Muscle of leg (tissue), 16 donors: ENCODE measurements at places on chromosomes 2 and 18. TPM values are rescaled to one million over a fixed set of nuclear protein-coding genes. Genes with fewer than 3 reads are reported as not detected.

RUFY4 gene
- 0.27 TPM for total RNA-seq

TUBB8B gene
- total RNA-seq, result not detected

DNA sequence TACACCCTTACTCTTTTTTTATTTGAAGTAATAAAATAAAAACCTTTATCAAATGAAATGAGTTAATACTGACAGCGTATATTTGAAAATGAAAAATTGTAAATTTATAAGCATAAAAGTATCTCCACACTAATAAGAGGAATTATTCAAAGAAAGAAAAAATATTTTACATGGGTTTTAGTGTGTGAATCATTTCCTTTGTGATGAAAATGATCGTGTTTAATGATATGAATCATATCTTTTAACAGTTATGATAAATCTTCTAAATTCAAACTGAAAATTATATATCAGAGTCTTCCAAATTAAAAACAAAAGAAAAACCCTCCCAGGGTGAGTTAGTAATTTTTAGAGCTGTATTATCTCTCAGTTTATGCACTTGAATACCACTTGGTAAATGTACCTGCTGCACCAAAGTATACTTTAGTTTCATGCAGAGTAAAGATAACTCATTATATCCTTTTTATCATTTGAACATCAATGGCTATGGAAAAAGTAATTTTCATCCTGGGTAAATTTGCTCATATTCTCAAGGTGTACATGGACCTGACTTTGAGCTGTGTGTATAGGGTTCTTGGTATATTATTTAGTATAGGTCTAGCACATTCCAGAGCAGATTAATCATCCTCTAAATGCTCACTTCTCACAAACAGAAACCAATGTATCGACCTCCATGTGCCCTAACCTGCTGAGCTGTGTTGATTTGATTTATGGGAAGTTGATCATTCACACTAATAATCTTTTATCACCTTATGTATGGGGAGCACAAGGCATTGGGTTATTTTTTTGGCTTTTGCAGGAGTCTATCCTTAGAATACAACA is 98.7 kb upstream of the VWC2L start:
- no peak for DNase-seq

DNA sequence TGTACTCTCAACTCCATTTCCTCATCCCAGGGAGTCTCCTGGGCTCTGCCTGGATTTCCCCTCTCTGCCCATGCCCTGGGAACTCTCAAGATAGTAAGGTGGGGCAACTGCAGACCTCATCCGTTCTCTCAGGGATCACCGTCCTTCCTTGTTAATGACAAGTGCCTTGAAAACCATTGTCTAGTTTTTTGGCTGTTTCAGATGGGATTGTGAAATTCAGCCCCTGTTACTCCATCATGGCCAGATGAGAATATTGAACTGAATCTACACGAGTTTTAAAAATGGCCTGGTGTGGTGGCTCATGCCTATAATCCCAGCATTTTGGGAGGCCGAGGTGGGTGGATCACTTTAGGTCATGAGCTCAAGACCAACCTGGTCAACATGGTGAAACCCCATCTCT is 665 bp upstream of the HRH4 start:
- DNase-seq, result no peak

GRCh38 chr2:173990245-173990644 is 25.1 kb upstream of the SP3 start:
- peak; percentile 94 for DNase-seq

GRCh38 chr18:74389171-74389927 is 67.8 kb downstream of the DIPK1C start:
- no peak for DNase-seq

KHK gene
- total RNA-seq, result 1.5 TPM

DNA sequence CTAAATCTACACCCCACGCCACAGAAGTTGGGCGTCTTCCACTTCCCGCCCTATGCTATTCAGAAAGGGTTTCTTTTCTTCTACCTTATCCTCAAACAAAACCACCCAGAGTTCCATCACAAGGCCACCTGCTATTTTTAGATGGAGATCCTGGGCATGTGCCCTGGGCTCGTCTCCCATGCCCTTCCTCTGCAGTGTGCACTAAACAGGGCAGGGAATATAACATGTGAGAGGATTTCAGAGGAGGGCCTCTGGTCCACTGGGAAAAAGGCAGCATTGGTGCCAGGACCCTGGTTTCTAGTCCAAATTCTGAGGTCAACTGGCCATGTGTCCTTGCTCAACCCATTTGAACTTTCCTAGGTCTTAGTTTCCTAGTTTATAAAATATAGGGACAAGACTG is 320.0 kb downstream of the NCKAP5 start:
- peak; percentile 6 for DNase-seq

- DNase-seq, result peak; percentile 89
Observed at GRCh38 chr2:39981883-39982311, 202.8 kb upstream of the THUMPD2 start.

DNA sequence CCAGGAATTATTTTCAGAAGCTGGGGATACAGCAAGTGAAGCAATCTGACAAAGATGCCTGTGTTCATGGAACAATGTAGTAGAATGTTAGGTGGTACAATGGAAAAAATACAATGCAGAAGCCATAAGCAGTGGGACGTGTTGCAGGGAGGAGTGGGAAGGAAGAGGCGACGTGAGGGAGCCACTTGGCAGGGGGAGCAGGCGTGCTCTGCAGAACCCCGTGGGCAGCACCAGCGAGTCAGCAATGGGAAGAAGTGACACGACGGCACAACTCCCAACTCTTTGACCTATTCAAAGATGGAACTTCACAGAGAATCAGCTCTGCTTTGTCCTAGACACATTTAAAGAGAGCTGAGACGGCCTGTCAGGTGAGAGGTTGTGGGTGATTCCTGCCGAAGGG is 30.5 kb downstream of the PRELID3A start:
- DNase-seq, result no peak

DNA sequence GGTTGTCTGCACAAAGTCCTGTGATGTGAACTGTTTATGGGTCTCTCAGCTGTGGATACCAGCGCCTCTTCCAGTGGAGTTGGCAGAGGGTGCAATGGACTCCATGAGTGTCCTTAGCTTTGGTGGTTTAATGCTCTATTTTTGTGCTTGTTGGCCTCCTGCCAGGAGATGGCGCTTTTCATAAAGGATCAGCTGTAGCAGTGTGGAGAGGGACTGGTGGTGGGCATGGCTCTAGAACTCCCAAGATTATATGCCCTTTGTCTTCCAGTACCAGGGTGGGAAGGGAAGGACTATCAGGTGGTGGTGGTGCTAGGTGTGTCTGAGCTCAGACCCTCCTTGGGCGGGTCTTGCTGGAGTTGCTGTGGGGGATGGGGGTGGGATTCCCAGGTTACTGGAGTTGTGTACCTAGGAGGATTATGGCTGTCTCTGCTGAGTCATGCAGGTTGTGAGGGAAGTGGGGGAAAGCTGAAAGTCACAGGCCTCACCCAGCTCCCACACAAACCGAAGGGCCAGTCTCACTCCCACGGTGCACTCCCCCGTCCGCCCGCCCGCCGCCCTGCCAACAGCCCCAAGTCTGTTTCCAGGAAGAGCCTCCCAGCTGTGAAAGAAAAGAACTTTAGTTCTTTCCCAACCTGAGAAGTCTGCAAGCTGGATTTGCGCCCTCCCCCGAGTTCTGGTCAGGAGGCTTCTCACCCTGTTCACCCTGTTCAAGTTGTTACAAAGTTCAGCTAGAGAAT is 108.1 kb downstream of the MARCO start:
- DNase-seq, result no peak

GRCh38 chr2:104866883-104867812 is 13.2 kb downstream of the POU3F3 start:
- DNase-seq, result no peak

DNA sequence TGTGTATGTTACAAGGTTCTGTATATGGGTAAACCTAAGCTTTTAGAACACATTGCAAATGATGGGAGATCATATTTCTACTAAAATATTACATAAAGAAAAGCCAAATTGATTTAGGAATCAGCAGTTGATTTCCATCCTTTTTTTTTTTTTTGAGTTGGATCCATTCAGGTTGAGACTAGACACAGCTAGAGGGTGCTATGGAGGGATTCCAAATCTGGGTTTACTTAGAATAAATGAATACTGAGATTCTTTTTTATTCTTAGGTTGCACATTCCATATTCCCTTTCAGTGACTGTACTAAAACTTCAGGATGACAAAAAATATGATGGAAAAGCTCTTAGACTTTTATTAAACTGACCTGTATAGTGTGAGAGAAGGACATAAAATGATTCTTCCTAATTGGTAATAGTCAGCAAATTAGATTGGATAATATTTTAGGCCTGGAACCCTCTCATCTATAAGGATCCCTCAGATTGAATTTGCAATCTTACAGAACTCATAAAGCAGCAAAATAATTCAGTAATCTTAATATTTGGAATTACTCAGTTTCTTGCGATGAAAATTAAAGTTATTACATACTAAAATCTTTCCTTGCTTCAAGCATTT is 183.3 kb upstream of the SESTD1 start:
- no peak for DNase-seq

SERPINB5 gene
- total RNA-seq, result not detected

DNA sequence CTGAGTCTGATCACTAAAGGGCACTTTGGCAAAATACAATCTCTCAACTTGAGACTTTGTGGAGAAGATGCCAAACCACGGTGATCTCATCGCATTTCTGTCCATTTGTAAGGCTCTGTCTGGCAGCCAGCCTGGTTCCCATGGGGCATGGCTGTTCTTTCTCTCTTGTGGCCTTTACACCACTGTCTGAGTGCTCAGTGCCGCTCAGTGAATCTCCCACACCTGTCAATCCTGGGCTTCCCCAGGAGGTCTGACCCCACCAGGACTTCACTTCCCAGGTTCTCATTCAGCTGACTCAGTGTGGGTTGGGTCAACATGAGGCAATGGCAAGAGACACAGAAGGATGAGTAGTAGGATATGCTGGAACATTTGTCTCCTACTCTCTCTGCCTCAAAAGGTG is 96.8 kb upstream of the TRIB2 start:
- no peak for DNase-seq

- peak; percentile 68 for DNase-seq
Observed at GRCh38 chr18:57581301-57581934, 5.1 kb downstream of the FECH start.

DNA sequence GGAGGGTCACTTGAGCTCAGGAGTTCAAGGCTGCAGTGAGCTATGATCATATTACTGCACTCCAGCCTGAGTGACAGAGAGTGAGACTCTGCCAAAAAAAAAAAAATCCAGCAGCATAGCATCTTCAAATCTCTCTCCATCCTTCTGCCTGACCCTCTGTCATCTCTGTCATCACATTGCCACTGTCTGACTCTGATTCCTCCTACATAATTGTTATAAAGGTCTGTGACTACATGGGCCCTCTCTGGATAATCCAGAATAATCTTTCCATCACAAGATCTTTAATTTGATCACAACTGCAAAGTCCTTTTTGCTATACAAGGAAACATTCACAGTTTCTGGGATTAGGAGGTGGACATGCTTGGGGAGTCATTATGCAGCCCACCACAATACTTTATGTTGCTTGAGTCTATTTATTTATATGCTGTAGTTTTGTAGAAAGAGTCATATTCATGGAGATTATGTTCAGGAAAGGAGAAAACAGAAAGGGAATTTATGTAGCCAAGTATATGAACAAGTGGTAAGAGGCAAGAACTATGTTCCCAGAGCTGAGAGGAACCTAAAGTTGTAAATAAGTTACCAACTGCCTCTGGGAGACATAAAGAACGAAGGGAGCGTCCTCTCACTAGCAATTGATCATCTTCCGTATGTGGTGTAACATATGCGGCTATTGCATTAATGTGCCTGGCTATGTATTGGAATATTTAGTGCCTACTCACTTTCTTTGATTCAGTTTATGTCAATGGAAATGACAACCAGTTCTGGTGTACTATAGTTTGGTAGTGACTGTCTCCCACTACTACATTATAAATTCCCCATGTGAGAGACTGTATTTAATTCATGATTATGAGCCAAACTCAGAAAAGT is 21.5 kb downstream of the RND3 start:
- DNase-seq, result no peak

GRCh38 chr2:135803278-135803677 is 33.7 kb downstream of the LCT start:
- DNase-seq, result no peak

MREG gene
- 1.3 TPM for total RNA-seq

TMEM198 gene
- 1.2 TPM for total RNA-seq

DNA sequence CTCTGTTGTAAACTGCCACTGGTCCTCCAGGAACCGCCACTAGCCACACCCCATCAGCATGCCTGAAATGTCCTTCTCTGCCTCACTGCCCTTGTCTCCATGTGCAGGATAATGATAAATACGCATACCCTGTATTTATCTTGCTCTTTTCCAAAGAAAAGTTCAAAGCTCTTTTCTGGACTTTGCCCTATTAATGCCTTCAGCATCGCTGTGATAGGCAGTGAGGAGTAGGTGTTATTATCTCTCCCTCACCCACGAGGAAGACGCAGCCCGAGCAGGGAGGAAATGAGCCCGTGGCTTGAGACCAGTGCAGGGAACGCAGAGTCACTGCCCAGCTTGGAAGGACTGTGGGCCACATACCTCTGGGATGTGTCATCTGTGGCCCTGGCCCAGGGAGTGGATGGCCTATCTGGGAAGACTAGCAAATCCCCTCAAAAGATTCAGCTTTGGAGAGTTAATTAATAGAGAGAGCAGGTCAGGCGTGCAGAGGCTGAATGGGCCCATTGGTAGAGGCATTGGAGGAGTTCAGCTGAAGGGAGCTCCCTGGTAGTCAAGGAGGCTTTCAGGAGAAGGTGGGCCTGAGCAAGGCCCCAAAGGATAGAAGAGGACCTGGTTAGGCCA is 39.5 kb upstream of the MCFD2 start:
- peak; percentile 57 for DNase-seq

- DNase-seq, result no peak
Observed at GRCh38 chr2:81324046-81324445, 1019.5 kb upstream of the LRRTM1 start.

- DNase-seq, result no peak
Observed at GRCh38 chr2:133966720-133967304, 287.1 kb upstream of the MGAT5 start.

GRCh38 chr2:226376516-226377180 is 423.0 kb downstream of the IRS1 start:
- DNase-seq, result no peak

DNA sequence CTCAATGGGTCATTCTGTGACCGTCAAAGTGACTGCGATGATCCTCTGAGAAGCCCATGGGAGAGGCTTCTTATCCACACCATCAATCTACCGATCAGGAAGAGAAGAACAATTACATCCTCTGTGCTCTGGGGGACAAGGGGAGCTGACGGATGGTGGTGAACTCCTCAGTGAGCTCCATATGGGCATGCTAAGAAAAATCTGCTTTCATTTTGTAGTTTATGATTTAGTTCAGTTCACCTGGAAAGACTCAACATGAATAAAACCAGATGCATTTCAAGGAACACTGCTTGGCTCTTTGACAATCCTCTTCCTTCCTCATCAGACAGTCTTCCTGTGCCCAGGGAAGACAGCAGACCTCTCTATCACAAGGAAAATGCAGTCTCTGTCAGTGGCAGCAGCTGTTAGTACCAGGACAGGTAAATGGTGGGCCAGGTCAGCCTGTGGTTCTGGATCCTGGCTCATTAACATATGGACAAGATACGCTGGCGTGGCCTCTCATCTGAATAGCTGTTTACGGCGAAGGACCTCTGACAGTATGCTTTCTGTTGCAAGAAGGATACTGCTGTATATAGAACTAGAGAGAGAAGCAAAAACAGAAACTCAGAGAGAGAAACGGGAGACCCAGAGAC is 176.9 kb downstream of the BCL2 start:
- peak; percentile 59 for DNase-seq
